Left lobe of liver (tissue), 2 donors: ENCODE measurements at places on chromosomes 13 and 19. TPM values are rescaled to one million over a fixed set of nuclear protein-coding genes. Genes with fewer than 3 reads are reported as not detected.

DNA sequence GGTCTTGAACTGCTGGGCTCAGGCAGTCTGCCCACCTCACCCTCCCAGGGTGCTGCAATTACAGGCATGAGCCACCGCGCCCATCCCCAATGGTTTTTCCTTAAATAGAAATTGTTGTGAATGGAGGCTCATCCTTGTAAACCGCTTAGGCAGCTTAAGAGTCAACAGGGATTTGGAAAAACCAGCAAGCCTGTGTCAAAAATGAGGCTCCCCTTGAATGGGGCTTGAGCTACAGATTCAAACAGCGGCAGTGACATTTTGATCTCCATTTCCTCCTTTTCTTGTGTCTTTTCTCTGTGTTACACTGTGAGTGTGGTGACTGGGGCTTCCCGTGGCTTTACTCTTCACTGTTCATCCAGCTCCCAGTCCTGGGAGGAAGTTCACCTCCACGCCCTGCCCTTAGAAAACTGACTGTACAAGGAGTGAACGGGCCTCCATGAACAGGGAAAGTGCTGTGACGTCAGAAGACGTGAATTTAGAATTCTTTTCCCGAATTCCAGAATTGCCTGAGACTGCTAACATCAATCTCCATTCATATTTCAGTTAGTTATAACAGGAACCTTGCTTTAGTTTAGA, 15.3 kb upstream of the RAB8A start:
- DNase-seq, result no peak

DNA sequence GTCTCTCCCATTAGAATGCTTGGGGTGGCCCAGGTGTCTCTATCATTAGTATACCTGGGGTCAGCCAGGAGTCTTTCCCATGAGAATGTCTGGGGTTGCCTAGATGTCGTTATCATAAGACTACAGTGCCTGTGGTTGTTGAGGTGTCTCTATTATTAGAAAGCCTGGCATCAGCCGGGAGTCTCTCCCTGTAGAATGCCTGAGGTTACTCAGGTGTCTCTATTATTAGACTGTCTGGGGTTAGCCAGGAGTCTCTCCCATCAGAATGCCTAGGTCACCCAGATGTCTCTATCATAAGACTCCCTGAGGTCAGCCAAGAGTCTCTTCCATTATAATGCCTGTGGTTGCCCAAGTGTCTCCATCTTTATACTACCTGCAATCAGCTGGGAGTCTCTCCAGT, 1541.1 kb downstream of the UQCRFS1 start:
- DNase-seq, result peak; percentile 2

DNA sequence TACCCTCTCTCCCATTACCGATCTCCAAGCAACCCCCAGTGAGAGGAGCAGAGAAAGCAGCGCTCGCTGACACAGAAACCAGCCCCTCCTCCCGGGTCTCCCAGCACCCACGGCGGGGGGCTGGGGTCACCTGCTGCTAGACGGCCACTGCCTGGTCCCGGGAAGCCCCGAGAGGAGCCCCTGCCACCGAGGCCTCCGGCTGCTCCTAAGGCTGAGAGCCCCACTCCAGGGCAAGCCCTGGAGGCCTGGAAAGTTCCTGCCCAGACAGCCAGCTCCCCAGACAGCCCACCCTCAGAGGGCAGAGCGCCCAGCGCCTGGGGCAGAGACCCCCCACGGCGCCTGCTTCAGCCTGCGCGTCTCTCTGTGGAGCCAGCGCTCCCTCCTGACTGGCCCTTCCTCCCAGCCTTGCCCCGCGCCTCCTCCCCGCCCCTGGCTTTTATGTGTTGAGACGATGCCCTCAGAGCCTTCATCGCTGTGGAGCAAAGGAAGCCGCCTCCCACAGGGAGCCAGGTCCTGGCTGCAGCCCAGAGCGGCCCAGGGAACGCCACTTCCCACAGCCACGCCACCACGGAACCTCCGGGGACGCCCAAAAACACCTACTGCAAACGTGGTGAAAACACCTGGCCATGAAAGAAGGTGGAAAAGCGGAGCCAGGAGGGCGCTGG, 51.1 kb downstream of the MLLT1 start:
- no peak for DNase-seq

DNA sequence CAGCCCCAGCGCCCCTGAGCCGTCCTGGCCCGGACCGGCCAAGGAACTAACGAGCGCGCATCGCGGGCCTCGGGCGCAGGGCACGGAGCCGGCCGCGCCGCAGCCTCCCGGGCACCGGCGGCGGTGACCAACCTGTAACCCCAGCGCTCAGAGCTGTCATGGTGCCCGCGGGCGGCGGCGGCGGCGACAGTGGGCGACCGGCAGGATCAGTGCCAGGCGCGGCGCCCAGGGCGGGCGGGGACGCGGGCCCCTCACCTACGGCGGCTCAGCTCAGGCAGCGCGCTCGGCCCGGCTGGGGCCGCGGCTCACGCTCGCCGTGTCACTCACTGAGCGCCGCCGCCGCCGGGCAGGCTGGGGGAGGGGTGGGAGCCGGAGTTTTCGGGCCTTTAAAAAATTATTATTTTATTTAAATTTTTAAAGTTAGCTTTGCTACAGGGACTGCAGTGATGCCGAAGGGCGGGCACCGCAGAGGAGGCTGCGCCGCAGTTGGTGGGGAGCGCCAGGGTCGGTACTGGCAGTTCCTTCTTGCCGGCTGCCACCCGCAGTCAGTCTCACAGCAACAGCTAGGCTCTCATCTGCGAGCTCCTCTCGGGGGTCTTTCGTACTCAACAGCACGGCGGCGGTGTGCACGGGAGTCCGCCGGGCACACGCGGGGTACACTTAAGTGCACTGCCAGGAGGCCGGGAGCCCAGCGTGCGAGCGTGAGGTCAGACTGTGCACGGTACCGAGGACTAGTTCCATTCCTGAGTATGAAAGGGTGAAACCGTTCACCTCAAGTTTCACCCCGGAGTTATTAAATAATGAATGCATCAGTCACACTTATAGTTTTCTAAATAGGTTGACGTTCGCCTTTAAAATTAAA, at the start of gene NALCN:
Gene NALCN (minus strand): TSS at position 328 of the 862 bp plus-strand sequence. CDS start 17,382 bp downstream, outside the sequence.
- DNase-seq, result no peak

DNA sequence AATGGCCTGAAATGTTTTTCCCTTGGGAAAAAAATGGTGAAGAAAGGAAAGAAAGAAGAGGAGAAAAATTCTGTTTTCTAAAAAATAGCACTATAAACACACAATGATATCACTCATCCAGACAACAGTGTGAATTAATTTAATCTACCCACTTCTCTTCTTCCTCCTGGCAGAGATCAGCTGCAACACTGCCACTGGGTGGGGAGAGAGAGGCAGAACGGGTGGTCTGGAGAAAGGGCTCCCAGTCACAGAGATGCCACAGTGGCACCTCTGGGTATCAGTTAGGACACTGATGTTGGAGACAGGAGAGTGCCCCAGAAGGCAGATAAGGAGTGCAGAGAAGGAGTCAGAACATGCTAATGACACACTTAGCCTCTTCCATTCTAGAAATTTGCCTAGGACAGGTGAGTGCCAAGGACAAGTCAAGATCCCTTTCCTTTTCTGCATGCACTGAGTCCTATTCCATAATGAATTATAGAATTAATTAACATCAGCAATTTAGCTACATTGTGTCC, 168.6 kb downstream of the SUCLA2 start:
- DNase-seq, result no peak

Gene HSPBP1
- 15.7 TPM for total RNA-seq
